MCF 10A (cell line): ENCODE measurements at places on chromosomes 7 and 10.

- no peak overlapping the region for H3K4me3 ChIP-seq
- H3K4me1 ChIP-seq, result no peaks in the 10 kb centered on the region
- peaks cover 8% of the 10 kb centered on the region for H3K27me3 ChIP-seq
- no peak for DNase-seq
- no peaks in the 10 kb centered on the region for H3K36me3 ChIP-seq
These were observed 106.9 kb downstream of the ZPBP start for GRCh38 chr7:49986191-49986590.

- H3K36me3 ChIP-seq, result no peaks in the 10 kb centered on the region
- H3K4me1 ChIP-seq, result peaks cover 13% of the 10 kb centered on the region
- H3K27me3 ChIP-seq, result peaks cover 20% of the 10 kb centered on the region
These were observed 3.9 kb upstream of the PRRT4 start for GRCh38 chr7:128365432-128365831.

GRCh38 chr7:84196084-84196503 lies 1.5 kb upstream of the SEMA3A start:
- DNase-seq, result no peak
- H3K27me3 ChIP-seq, result no peaks in the 10 kb centered on the region
- peaks cover 9% of the 10 kb centered on the region for H3K4me1 ChIP-seq
- H3K27ac ChIP-seq, result no peak overlapping the region

GRCh38 chr7:41328544-41328943 lies 374.3 kb downstream of the INHBA start:
- peak overlapping the region; percentile 13 for H3K27ac ChIP-seq
- H3K36me3 ChIP-seq, result no peaks in the 10 kb centered on the region
- DNase-seq, result no peak
- no peaks in the 10 kb centered on the region for H3K27me3 ChIP-seq
- H3K4me3 ChIP-seq, result no peak overlapping the region

GRCh38 chr7:74633451-74633921 lies 24.0 kb upstream of the GTF2I start:
- H3K27me3 ChIP-seq, result no peaks in the 10 kb centered on the region
- H3K4me3 ChIP-seq, result no peak overlapping the region
- no peaks in the 10 kb centered on the region for H3K36me3 ChIP-seq

- H3K27me3 ChIP-seq, result no peaks in the 10 kb centered on the region
- H3K4me3 ChIP-seq, result no peak overlapping the region
- H3K36me3 ChIP-seq, result no peaks in the 10 kb centered on the region
- H3K4me1 ChIP-seq, result peaks cover 5% of the 10 kb centered on the region
- no peak overlapping the region for H3K27ac ChIP-seq
- no peak for DNase-seq
These were observed 181.6 kb downstream of the BMPER start for GRCh38 chr7:34086981-34087380.

DNA sequence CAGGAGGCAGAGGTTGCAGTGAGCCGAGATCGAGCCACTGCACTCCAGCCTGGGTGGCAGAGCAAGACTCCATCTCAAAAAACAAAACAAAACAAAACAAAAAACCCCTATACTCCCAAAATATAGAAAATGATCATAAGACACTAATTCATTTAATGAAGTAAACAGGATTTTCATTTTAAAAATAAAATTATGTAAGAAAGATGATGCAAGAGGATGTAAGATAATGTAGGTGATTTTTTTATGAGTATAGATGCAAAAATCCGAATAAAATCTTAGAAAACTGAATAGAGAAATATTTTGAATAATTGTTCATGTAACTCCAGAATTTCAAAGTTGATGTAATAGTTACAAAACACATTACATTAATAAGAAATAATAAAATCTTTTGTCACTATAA lies 3.6 kb upstream of the AS3MT start:
- H3K27ac ChIP-seq, result no peak overlapping the region
- no peak for DNase-seq
- no peaks in the 10 kb centered on the region for H3K4me1 ChIP-seq
- no peaks in the 10 kb centered on the region for H3K27me3 ChIP-seq
- H3K4me3 ChIP-seq, result no peak overlapping the region

DNA sequence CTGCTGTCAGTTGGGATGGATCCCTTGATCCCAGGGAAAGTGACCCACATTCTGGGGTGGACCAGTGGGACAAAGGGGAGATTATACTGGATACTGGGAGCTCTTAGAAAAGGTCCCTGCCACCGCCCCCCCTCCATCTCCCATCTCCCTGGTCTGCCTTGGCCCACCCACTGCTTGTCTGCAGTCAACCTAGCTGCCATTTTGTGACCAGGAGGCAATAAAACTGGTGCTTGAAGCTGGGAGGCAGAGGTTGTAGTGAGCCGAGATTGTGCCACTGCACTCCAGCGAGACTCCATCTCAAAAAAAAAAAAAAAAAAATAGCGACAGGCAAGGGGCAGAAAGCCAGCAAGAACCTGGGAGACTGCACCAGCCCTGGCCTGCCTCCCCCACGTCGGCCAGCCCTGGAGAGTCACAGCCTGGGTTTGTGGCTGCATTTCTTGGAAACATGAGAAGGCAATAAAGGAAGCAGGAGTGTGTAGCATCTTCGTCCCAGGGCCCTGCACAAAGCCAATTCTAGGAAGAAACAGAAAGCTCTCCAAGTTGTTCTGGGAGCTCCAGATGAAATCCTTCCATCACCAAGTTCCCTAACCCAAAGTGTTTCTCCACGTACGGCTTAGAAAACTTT lies 4.7 kb upstream of the ARPC1B start:
- H3K4me1 ChIP-seq, result peaks cover 5% of the 10 kb centered on the region
- H3K27ac ChIP-seq, result no peak overlapping the region
- no peak for DNase-seq

- no peak overlapping the region for H3K4me3 ChIP-seq
- peaks cover 10% of the 10 kb centered on the region for H3K4me1 ChIP-seq
- no peak for DNase-seq
- H3K27ac ChIP-seq, result no peak overlapping the region
These were observed 198.4 kb downstream of the TCERG1L start for GRCh38 chr10:131113165-131113564.

- DNase-seq, result peak; percentile 68
- no peaks in the 10 kb centered on the region for H3K36me3 ChIP-seq
- no peaks in the 10 kb centered on the region for H3K27me3 ChIP-seq
- H3K4me3 ChIP-seq, result peak overlapping the region; percentile 82
- peak overlapping the region; percentile 43 for H3K27ac ChIP-seq
- peaks cover 31% of the 10 kb centered on the region for H3K4me1 ChIP-seq
These were observed 1.4 kb upstream of the OSBPL3 start for GRCh38 chr7:24981171-24981951.

DNA sequence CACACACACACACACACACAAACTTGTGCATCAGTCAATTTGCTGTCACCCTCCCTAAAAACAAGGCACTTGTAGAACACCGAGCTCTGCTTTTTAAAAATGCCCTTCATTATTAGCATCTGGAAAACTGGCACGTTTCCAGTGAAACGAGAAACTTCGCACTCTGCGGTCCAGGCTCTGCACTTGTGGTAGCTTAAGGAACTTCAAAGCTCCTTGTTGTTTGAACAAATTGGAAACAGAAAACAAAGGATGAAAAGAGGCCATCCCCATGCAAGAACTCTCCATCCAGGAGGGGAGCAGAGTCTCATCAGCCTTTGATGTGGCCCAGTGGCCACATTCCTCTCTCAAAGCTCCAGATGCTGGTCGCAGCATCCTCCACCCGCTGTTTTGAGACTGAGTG lies 105.1 kb downstream of the C10orf90 start:
- H3K4me1 ChIP-seq, result peaks cover 14% of the 10 kb centered on the region
- no peaks in the 10 kb centered on the region for H3K27me3 ChIP-seq

DNA sequence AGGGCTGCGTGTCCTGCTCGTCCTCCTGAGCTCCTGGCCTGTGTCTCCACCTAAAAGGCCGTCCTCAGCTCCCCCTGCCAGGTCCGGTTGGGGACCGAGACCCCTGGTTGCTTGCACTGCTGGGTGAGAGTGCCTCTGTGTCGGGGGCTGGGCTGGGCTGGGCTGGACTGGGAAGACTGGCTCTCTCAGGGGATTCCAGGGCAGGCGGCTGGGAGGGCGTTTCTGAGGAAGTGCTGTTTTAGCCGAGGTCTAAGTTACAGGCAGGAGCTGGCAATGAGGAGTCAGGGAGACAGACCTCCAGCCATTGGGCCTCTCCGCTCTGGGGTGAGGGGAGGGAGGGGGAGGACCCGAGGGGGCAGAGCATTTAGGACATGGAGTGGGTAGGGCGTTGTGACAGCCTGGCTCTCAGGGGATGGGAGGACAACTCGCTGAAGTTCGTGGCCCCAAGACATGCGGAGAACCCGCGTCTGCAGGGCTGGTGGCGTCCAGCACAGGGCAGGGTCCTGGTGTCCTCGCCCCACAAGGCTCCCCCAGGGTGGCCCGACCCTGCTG lies 20.9 kb downstream of the FOXK1 start:
- H3K4me3 ChIP-seq, result no peak overlapping the region
- DNase-seq, result no peak
- no peaks in the 10 kb centered on the region for H3K27me3 ChIP-seq
- H3K27ac ChIP-seq, result no peak overlapping the region
- peaks cover 7% of the 10 kb centered on the region for H3K36me3 ChIP-seq
- H3K4me1 ChIP-seq, result no peaks in the 10 kb centered on the region

- no peaks in the 10 kb centered on the region for H3K4me1 ChIP-seq
- DNase-seq, result no peak
- peak within 1 kb of the TSS; percentile 43 for H3K4me3 ChIP-seq
- peaks cover 72% of the 10 kb centered on the region for H3K27me3 ChIP-seq
- no peaks in the 10 kb centered on the region for H3K36me3 ChIP-seq
These were observed at the start of gene KCND2 for GRCh38 chr7:120272701-120273475. Gene KCND2 (plus strand): TSS chr7:120273175.

DNA sequence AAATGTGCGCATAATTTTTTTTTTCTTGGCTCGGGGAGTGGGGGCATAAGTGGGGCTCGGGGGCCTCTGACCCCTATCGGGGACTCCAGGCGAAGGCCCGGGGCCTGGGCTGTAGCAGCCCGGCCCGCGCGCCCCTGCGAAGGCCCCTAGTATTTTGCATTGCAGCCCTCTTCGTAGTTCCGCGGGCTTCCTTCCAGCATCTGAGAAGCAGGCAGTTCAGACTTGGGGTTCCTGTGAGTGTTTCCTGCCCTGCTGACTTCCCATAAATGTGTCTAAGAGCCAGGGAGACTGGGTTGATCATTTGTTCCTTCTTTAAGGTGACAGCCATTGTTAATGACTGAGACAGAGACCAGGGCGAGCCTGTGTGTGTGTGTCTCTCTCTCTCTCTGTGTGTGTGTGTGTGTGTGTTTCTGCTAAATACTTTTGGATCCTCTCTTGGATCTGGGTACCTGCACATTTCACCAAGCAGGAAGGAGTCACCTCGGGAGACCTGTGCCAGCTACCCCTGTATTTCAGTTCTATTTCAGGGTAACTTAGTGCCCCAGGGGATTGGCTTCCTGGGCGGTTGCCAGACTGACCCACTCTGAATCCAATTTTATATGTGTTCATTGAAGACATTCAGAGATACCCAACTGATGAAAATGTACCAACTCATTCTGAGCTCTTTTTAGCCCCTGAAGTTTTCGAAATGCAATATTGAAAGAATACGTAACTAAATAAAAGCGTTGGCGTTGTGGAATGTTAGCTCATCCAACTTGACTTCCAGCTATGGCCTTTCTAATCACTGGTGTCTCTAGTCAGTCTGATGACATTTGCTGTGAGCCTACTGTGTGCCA lies 805 bp downstream of the MSRB2 start:
- peak; percentile 46 for DNase-seq
- H3K4me1 ChIP-seq, result peaks cover 20% of the 10 kb centered on the region
- no peaks in the 10 kb centered on the region for H3K27me3 ChIP-seq
- peak overlapping the region; percentile 94 for H3K4me3 ChIP-seq
- H3K27ac ChIP-seq, result peak overlapping the region; percentile 92
- peaks cover 9% of the 10 kb centered on the region for H3K36me3 ChIP-seq

DNA sequence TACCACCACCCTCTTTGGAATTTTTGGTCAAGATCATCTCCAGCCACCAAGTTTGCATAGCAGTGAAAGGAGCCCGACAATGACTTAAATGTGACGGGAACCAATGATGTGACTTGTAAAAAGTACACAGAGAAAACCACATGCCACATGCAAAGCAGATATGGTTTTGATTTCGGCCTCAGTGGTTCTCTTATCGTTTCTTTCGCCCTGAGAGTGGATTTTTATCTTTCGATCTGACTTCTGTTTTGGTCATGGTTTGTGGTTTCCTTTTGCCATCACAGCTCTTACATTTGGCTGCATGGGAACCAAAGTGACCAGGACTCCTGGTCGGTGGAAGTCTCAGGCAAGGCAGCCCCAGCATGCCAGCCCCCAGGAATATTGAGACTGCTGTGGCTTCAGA lies 31.5 kb downstream of the TCF7L2 start:
- no peaks in the 10 kb centered on the region for H3K27me3 ChIP-seq
- DNase-seq, result no peak
- H3K4me3 ChIP-seq, result no peak overlapping the region
- H3K27ac ChIP-seq, result no peak overlapping the region
- peaks cover 36% of the 10 kb centered on the region for H3K36me3 ChIP-seq

DNA sequence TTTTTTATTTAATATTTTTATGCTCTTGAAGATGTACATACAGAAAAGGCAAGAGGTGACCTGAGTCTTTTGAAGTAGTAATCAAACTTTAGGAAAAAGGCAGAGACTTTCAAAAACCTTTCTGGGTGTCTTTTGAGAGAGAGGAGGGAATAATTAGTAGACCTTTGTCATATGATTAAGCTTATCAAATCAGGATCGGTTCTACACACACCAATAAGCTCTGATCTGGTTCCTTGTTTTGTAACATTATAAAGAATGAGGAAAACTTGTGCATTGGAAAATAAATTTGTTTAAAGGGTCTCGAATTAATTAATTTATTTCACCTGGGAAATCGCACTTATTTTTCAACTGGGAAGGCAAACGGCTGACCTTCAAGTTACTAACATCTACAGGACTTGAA lies 11.9 kb downstream of the TWIST1 start:
- DNase-seq, result no peak
- H3K27me3 ChIP-seq, result no peaks in the 10 kb centered on the region
- no peak overlapping the region for H3K27ac ChIP-seq
- H3K4me1 ChIP-seq, result no peaks in the 10 kb centered on the region
- no peak overlapping the region for H3K4me3 ChIP-seq

GRCh38 chr7:84800846-84801245 lies 386.0 kb downstream of the SEMA3D start:
- no peak for DNase-seq
- H3K4me3 ChIP-seq, result no peak overlapping the region
- no peak overlapping the region for H3K27ac ChIP-seq
- H3K27me3 ChIP-seq, result no peaks in the 10 kb centered on the region
- no peaks in the 10 kb centered on the region for H3K4me1 ChIP-seq

GRCh38 chr7:77498659-77499379 lies 38.3 kb upstream of the PTPN12 start:
- no peaks in the 10 kb centered on the region for H3K36me3 ChIP-seq
- H3K4me1 ChIP-seq, result peaks cover 7% of the 10 kb centered on the region
- no peak overlapping the region for H3K27ac ChIP-seq

DNA sequence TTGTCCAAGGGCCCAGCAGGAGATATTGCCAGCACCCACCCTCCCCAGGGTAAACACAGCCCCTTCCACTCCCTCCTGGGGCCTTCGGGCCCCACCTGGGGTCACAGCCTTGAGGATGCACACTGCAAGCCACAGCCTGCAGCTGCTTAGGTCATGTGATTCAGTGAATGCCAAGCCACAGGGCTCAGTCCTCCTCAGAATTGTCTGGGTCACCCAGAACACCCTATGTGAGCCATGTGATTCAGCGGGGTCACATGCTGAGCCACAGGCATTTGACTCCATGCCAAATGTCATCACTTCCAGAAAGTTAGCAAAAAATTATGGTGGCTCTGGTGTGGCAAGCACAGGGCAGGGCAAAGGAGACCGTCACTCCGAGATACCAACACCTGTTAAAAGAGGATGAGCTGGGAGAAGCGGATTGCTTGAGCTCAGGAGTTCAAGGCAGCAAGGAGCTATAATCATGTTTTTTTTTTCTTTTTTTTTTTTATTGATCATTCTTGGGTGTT lies 17.2 kb upstream of the PSAP start:
- H3K36me3 ChIP-seq, result peaks cover 18% of the 10 kb centered on the region
- peak overlapping the region; percentile 92 for H3K27ac ChIP-seq
- H3K4me3 ChIP-seq, result peak overlapping the region; percentile 44
- peaks cover 24% of the 10 kb centered on the region for H3K4me1 ChIP-seq
